ENCODE measurements at places on chromosomes 6 and 20.

DNA sequence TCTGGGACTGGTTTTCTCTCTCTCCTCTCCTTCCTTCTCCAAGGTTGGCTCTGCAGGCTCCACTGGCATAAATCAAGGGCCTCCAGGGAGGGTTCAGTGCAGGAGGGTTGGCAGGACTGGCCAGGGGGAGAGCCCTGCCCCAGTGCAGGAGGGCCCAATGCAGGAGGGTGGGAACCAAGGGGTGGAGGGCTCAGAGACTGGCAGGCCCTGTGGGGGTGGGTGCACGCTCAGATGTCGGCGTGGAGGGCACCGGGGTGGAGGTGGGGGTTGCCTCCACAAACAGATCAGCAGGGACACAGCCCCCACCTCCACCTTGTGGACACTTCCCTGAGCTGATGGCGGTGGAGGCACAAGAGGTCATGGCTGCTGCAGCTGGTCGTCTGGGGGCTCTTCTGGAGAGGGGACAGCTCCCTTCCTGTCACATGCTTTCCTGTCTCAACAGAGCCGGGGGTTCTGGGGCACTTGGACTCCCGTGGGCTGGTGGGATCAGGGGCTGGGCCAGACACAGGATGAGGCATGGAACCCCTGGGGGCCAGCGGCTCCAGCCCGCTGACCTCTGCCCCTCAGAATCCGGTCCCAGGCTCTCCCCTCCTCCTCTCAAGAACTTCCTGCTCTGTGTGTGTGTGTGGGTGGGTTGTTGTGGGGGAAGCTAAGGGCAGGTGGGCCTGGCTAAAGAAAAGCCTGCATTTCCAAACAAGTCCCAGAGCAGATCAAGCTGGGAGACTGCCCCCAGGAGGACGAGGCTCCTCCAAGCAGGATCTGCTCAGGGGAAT lies 2.7 kb upstream of the ABHD16B start:
- DNase-seq: peak; percentile 37

DNA sequence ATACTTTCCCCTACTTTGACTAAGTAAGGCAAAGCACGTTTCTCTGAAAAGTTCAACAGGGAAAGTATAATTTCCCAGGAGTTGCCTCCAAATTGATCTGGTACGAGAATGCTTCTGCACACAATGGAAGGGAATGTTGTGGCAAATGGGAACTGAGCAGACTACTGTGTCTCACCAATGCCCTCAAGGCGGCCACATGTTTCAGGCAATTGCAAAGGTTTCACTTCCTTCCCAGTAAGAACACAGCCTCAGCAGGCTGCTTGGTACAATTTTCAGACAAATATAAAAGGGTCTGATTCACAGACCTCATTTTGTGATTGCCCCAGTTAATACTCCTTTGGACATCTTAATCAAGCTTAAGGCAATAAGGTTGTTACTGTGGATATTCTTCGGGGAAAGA lies 71.2 kb downstream of the KIAA0319 start:
- no peak for DNase-seq

DNA sequence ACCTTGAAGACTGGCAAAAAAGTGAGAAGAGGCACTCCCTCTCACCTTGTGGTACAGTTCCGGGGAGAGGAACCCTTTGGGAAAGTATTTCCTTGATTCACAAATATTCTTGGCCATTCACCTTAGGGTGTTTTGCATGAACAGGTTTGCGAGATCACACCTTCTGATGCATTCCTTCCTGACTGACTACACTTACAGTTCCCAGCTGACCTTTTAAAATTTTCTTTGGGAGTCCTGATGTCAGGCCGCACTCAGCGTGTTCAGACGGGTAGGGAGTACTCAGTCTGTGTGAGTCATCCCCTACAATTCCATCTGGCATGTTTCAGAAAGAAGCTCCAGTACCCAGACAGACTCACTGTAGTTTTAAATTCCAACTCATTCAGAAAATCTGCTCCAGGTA lies 1.7 kb downstream of the ADGRF4 start:
- no peak for DNase-seq

- DNase-seq: no peak
These were observed 16.8 kb upstream of the SNX9 start for GRCh38 chr6:157806131-157806855.

GRCh38 chr20:57216669-57217068 lies 49.8 kb downstream of the BMP7 start:
- no peak for DNase-seq
